ENCODE measurements at places on chromosomes 7 and 10. TPM values are rescaled to one million over a fixed set of nuclear protein-coding genes. Genes with fewer than 3 reads are reported as not detected.

DNA sequence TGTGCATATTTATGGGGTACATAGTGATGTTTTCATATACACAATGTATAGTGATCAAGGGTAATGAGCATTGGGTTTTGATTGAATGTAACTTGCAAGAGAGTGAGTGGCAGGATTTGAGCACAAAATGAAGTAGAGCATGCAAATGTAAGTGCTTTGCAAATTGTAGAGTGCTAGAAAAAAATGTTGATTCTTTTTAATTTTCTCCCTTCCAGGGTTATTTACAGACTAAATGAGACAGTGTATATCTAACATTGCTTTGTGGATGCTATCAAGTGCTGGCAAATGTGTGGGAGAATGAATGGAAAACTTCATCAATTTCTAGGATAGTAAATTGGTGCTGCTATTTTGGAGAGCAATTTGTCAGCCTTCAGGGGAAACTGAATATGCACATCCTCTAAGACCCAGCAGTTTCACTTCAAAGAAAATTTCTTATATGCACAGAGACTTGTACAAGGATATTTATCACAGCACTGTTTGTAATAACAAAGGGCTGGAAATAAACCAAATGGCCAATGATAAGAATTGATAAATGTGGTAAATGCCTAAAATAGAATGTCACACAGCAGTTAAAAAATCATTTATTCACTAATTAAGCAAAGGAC is 120.6 kb upstream of the PLPP4 start:
- no peaks in the 10 kb centered on the region for H3K4me1 ChIP-seq
- no peak overlapping the region for H3K4me3 ChIP-seq
- H3K27me3 ChIP-seq: peaks cover 4% of the 10 kb centered on the region
- no peak for DNase-seq

The SPDYE8 gene
- total RNA-seq: not detected

- no peak for DNase-seq
- H3K27me3 ChIP-seq: no peaks in the 10 kb centered on the region
- no peaks in the 10 kb centered on the region for H3K36me3 ChIP-seq
- H3K4me3 ChIP-seq: no peak overlapping the region
- no peaks in the 10 kb centered on the region for H3K4me1 ChIP-seq
Observed at GRCh38 chr7:19816128-19816527, 42.7 kb upstream of the TMEM196 start.

- H3K36me3 ChIP-seq: no peaks in the 10 kb centered on the region
- H3K27ac ChIP-seq: no peak overlapping the region
- no peaks in the 10 kb centered on the region for H3K27me3 ChIP-seq
- DNase-seq: no peak
Observed at GRCh38 chr10:34719328-34719727, 95.8 kb downstream of the PARD3 start.
